Fibroblast of mammary gland (primary cell): ENCODE measurements at places on chromosomes 3 and 15.
A peak's percentile ranks its signal among the peaks of the same experiment; 100 is the strongest.

- DNase-seq: no peak
Measured at GRCh38 chr3:133138017-133138416, 99.8 kb downstream of the TMEM108 start.

DNA sequence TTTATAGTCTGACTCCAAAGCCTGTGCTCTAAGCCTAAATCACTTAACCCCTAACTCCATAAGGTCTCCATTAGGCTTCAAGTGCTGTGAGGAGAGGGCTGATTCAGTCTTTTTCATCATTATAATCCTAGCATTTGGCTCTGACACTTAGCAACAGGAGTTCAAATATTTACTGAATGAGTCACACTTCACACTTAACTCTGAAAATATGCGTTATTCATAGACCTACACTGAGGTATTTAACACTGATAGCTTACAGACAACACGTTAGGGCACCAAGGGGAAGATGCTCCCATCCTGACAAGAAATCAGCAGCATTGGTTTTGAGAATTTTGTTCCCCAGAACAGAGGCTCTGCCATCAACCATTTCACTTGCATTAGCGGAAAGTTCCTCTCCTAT, 53.5 kb downstream of the MSL2 start:
- DNase-seq: peak; percentile 83

- DNase-seq: no peak
Measured at GRCh38 chr3:156344215-156344614, 210.7 kb downstream of the SSR3 start.

DNA sequence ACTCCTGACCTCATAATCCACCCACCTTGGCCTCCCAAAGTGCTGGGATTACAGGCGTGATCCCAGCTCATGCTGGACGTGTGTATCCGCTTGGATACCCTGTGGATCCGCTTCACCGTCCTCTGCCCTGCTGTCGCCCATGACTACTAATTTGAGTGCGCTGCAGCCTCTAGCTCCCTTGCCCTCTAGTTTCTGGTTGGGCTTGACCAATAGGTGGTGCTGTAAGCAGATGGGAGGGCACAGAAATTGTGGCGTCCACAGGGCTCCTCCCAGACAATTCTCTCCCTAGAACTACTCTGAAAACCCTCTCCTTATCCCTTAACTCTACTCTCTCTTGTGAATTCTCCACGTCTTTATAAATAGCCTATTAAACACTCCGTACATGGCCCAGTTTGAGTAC, 36.2 kb downstream of the ZPLD1 start:
- DNase-seq: no peak

GRCh38 chr15:62391641-62392262, 226.7 kb upstream of the C2CD4B start:
- peak; percentile 45 for DNase-seq

- peak; percentile 29 for DNase-seq
Measured at GRCh38 chr3:195270079-195270816, 711 bp downstream of the XXYLT1 start.

- no peak for DNase-seq
Measured at GRCh38 chr15:54520616-54521015, 542.4 kb downstream of the UNC13C start.

DNA sequence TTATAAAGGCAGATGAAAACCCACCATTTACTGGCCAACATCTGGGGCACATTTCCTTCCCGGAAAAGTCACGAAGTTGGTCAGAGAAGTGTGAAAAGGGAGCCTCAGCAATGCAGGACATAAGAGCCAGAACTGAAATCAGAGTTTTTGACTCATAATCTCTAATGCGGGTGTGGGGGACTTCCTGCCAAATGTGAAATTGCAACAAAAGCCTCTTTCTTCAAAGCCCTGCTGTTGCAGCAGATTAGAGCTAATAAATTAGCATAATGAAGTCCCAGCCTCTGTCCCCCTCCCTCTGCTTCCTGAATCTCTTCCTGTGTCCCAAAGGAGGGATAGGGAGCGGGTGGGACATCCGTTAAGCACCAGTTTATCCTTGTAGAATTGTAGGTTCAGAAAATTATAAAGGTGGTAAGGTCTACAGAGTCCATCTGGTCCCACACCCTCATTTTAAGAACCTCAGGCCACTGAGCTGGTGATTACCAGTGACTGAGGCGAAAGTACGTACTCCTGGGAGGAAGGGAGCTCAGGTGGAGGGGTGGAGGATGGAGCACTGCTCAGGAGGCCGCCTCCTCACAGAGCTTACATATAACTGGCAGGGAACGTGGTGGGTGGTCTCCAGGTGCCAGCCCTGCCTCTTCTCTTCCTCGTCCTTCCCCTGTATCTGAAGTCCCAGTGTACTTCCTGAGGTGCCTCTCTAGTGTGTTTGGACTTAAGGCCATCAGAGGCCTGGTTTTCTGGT, 35.0 kb downstream of the ST6GAL1 start:
- peak; percentile 6 for DNase-seq

DNA sequence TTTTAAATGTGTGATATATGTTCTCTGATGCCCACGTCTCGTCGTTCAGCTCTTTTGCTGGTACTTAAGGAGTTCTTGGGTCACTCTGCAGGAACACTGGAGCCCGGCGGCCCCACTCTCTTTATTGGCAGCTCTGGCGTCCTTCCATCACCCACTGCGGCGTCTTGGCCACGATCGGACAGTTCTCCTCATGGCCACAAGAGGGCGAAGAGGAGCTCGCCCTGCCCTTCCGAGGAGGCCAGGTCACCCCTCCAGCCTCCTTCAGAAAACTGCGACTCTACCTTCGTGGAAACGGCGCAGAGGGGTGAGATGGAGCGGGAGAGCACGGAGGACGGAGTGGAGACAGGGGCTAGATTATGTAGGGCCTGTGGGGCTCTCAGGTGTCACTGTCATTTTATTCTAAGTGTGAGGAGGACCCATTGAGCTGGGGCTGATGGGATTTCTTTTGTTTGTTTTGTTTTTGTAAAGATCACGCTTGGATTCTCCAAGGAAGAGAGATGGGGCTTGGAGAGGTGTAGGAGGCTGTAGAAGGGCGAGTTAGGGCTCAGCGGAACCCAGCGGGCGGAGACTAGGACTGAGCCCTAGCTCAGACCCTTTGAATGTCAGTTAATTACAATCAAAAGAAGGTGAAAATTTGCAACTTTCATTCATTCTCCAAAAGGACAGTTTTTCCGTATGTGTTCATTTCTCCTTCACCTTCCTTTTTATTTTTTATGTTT, 28.0 kb upstream of the GABRA5 start:
- no peak for DNase-seq

GRCh38 chr15:78032671-78033070, 44.8 kb downstream of the TBC1D2B start:
- DNase-seq: no peak

DNA sequence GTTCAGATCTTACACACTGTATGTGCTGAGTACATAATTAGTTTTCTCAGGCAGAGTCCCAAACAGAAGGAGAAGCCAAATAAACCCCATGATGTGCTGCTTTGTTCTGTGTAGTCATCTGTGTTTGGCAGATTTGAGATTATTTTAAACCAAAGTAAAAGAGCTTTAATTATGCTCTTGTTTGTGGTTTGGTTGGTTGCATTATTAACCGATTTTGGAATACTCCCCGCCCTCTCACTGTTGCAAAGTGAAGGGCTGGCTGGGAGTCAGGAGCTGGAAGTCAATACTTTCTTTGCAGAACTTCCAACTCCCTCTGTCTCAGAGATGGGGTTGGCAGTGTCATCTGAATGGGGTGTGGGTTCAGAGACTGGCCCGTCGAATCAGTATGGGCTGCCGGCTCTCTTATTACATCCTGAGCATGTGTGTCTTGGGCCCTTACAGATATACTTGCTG, 34.4 kb downstream of the SLCO3A1 start:
- DNase-seq: peak; percentile 29

DNA sequence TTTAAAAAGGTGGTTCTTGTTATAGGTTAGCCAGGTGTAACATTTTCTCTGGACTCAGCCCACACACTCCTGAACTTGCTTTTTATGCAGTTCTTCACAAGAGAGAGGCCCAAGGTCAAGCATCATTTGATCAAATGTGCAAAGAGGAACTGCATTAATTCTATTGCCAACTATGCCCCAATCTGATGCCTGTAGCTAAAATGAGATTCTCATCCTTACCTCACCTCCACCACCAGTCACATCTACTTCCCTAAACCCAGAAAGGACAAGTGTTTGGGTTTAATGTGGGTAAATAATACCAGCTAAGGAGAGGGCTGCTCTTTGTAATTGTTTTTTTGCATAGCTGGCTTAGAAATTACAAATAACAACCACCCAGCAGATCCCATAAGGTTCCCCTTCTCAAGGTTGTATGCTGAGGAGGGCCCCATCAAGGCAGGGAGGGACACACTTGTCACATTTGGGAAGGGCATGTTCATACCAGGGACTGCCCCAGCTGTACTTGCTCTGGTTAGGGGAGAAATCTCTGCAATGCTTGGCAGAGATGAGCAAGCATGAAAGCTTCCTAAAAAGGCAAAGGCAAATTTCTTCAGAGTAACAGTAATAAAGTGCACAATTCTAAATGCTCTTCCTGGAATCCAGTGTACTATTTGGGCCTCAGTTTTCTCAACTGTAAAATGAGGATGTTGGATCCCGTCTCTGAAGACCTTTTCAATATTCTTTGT, 76.2 kb downstream of the TGFBR2 start:
- DNase-seq: no peak

DNA sequence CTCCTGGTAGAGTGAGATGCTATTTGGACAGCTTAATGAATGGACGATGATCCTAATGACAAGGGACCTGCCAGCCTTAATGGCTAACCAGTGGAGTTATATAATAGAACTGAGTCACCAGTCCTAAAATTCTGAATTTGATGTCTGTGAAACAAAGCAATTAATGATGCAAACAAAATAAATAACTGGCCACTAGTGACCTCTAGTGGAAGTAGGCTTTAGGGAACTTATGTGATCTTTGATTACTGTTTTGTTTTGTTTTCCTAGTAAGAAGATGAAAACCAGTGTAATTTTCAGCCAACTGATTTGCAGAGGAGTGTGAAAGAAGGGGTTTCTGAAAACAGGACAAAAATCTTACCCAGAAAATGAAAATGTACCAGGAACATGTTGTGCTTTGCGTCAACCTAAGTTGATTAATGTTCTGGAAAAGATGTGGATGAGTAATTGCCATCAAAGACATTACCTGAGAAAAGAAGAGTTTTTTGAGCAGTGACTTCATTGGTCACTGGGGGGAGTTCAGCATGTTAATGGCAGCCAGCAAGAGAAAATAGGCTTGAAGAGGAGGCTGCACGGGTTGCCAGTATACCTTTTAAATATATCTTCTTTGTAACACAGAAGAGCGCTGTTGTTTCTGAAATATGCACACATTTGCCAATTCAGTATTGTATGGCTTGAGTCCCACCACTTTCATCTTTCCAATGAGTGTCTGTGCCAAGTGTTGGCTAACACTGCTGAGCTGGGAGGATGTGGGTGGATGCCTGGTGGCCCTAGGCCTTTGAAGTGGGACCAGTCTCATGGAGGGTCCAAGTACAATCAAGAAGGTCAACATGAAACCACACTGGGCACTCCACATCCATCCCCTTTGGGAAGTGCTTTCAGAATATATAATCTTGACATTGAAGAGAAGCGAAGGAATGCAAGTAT, 9.3 kb downstream of the VEPH1 start:
- DNase-seq: peak; percentile 82

- DNase-seq: peak; percentile 30
Measured at GRCh38 chr3:181316482-181316881, 326.9 kb upstream of the DNAJC19 start.

DNA sequence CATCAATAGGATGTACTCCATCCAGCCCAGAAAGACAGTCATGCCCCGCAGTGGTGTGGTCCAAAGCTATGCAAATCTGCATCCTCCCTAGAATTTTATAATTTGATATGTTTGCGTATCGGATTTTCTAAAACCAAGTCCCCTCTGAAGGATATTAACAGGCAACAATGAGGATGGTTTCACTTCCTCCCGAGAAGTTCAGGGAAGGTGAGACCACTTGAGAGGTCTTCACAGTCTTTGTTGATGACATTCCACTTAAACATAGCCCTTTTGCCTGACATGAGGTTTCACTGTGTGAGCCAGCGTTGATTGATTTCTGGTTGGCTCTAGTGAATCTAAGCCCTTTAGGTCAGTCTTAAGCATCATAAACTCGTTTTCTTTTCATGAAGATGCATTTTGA, 276.1 kb downstream of the NR2F2 start:
- DNase-seq: no peak
